IPS-NIHi11 (cell line): ENCODE measurements at places on chromosomes 2 and 18.

DNA sequence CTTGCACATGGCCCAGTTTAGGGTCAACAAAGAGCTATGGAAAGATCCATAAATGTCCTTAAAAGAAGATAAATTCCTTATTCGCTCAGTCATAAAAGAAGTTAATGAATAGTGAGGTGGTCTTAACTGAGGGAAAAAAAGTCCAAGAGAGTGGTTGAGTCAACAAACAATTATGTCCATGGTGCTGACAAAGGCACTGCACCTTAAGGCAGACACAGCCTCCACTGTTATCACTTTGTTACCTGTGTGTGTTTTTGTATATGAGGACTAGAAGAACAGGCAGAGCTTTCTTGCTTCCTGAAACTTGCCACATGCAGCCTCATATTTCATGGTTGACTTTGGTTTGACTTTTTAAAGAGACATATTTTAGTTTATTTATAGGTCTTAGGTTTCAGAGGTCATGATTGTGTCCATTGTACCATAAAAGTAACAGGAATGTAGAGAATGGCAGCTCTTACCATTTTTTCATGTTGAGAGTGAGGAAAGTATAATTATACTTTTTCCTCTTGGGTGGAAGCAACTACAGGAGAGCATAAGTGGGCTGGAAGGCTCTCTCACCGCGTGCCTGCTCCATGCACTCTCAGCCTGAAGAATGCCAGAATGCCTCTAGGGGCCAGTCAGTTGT, 93.6 kb downstream of the XRCC5 start:
- no peak for DNase-seq

DNA sequence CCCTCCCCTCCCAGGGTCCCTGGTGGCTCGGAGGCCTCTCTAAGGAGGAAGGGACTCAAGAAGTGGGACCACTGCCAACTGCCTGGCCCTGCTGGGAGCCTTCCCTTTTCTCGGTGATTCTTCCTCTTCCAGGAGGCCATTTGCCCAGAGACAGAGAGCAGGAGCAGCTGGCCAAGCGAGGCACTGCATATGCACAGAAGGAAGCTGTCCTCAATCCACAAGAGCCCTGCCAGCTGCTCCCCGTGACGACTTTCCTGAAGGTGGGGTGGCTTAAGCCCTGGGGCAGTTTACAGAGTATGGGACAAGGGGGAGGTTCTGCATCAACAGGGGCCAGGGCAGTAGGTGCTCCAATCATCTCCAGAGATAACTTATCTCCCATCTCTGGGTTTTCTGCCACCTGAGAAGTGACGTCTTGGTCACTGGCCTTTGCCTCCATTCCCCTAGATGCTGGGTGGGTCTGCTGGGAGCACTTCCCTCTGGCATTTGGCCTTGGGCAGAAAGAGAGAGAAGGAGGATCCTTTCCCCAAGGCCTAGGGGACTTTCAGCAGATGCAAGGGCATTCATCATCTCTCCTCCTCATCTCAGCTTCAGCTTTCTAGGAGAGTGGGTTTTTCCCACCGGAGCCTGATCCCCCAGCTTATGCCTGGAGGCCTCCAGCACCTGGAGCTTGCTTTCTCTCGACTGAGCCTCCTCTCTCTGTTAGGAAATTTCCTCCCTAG, 28.5 kb downstream of the CIB4 start:
- DNase-seq, result no peak

DNA sequence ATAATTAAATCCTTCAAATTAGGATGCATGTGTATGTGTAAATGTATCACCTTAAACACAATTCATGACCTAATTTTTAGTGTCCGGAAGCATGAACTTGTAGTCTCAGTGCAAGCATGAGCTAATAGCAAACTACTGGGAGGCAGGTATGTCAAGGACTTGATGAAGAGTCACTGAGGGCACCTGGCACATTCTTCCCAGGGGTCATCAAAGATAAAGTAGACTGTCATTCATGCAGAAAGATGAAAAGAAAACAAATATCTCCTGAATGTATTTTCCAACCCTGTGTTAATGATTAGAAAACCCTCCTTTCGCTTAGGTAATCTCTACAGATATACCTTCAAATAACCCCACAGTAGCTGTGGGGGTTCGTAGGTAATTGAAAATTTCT, 234.9 kb downstream of the SOCS6 start:
- DNase-seq, result no peak

DNA sequence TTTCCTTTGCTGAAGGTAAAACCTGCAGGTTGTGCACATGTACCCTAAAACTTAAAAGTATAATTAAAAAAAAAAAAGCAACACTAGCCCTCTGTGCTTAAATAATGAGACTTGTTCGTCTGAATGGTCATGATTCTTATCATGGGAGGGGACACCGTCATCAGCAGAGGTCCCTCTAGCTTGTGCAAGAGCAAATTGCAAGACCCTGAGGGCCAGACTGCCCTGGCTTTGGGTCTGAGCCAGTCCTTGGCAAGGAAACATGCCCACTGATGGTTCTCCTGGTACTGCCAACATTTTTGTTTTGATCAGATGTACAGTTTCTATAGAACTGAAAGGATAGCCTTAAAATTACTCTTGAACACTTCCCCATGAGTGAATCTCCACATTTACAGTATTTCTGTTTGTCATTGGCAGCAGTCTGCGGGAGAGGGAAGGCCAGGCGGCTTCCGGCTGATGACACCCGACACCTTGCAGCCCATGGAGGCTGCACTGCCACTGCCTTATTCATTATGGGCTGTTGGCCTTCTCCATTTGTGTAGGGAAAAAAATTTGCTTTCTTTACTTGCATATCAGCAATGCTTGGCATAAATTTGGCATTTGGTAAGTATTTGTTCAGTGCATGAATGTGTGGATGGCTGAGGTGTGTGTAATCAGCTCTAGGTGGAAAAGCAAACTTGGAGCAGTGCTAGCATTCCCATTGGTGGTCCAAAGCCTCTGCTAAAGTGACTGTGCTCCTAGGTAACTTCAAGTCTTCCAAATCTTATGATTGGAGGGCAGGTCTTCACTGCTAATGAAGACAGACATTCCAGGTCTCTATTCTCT, 161.6 kb upstream of the ALKAL2 start:
- no peak for DNase-seq

DNA sequence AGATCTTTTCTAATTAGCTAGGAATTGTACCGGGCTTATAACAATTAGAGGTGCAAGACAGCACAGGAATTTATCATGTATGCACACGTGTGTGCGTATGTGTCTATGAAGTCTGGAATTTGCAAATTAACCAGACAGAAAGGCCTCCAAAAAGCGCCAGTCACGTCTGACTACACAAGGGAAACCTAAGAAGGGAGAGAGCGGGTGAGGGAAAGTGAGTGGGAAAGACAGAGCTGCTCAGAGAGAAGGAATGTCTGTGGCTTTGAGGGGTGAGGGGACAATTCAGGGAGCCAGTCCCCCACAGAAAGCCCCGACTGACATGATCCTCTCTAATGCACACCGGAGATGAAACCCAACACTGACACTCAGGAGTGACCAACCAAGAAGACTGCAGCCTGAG, 197.7 kb upstream of the SH3BP4 start:
- DNase-seq, result no peak

DNA sequence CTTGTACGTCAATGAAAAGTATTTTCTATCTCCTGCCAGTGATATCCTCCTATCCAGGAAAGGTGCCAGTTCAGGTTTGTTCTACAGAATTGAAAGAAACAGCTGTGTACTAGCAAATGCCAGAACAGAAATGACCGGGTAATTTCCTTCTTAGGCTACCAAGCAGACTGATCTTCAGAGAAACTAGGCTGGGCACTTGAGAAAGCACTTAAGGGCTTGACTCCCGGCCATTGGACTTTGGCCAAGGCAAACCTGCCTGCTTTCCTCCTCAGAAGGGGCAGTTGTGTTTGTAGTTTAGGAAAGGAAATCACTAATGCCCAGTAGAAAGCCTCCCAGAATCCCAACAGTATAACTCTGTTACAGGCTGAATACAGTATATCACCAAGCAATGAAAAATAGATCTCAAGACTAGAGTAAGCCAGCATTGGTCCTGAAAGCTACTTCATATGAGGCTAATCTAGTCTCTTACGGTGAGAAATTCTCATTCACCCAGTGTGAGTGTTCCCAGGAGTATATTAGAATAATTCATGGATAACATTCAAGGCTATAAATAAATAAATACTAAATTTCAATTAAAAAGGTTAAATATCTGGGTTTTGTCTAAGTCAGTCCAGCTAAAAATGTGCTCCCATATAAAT, 43.0 kb upstream of the COL5A2 start:
- DNase-seq, result peak; percentile 23

DNA sequence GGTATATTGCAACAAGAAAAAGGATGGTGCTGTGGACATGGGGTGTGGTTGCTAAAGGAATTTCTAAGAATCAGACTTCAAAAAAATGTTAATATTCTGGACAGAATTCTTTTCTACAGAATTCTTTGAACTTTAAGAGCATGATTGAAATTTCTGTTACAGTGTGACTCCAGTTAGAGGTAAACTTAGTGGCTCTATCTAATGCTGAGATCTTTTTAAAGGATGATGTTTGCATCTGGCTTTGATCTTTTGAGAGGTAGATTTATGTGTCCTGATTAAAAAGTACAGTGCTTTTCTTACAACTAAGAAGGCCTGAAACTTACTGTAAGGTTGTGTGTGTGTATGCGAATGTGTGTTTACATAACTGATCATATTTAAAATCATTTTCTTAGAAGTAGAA, 25.4 kb downstream of the NCK2 start:
- no peak for DNase-seq

DNA sequence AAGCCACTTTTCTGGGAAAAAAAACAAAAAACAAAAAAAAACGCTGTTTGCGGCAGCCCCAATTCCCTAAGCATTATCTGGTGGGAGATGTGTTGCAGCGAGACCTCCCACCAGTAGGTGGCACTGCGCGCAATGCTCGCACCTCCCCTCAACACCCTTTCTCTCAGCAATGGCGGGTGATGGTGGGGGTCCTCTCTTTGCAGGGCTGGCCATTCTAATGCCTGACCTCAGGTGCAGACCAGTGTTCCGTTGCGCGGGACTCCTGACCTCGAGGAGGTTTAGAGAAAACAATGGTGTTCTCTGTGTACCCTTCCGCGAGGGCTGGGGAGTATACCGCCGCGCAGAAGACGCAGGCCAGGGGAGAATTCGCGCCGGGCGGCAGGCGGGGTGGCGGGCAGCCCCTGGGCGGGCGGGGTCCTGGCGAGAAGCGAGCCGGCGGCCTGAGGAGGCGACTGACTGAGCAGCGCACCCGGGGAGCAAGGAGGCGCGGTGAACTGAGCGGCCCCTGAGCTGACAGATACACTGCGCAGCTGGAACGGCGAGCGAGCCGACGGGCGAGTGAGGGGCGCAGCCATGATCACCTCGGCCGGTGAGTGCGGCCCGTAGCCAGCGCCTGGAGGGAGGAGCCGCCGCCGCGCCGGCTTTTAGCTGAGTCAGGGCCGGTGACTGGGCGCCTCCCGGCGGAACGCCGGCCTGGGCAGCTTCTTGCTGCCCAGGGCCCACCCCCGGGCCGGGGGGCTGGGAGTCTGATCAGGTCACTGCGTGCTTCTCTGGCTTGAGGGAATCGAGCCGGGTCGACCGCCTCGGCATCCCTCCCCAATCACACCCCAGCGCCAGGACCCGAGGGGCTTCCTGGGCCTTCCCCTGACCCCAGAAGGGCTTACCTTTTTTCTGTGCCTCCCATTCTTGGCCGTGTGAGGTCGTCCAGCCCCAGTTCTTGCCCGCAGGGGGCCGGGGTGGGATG, at the start of gene PSMD1:
Gene PSMD1, plus strand, starts transcription at position 415 of the 964 bp plus-strand sequence. Its CDS starts 159 bp downstream, at position 574.
- DNase-seq, result peak; percentile 95

- DNase-seq, result no peak
These were observed 140.8 kb downstream of the FAM210A start for GRCh38 chr18:13585379-13586153.

- DNase-seq, result no peak
These were observed 44.3 kb downstream of the SPRED2 start for GRCh38 chr2:65388051-65388531.

GRCh38 chr2:157442636-157443035, 1.3 kb downstream of the CYTIP start:
- no peak for DNase-seq

- DNase-seq, result no peak
These were observed 1342.7 kb upstream of the PIK3C3 start for GRCh38 chr18:40612356-40612755.

- no peak for DNase-seq
These were observed 814 bp upstream of the RAB1A start for GRCh38 chr2:65130664-65131175.

DNA sequence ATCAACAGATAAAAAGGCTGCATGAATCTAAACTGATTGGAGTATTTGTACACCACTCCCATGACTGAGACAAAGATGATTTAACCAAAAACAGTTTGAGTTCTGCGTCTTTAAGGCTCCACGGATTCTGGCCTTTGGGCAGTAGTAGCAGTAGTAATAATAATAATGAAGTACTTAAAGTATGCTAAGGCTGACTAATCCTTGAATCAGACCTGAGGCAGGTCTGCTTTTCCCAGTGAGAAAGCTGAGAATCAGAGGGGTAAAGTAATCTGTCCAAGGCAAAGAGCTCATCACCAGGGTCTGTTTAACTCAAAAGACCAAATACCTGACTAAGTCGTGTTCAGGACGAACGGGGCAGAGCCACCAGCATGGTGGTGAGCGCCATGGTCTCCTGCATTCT, 61.4 kb downstream of the ID2 start:
- DNase-seq, result no peak

DNA sequence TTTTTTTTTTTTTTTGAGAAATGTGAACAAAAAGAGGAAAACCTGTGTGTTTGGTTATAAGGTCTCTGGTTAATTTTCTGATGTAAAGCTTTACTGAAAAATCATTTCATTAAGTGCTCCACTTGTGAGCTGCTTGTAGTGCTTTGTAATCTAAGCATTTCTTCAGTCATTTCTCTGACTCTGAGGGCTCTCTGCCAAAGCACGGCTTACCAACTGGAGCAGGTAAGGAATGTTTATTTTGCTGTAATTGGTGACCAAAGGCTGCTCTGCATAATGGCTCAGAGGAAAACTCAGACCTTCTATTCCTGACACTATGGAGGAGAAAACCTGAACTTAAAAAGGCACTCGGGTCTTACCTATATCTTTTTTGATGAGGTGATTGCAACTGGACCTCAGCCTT, 848.8 kb downstream of the MBD2 start:
- no peak for DNase-seq

- DNase-seq, result no peak
These were observed 72.1 kb upstream of the FHL2 start for GRCh38 chr2:105470979-105471378.

DNA sequence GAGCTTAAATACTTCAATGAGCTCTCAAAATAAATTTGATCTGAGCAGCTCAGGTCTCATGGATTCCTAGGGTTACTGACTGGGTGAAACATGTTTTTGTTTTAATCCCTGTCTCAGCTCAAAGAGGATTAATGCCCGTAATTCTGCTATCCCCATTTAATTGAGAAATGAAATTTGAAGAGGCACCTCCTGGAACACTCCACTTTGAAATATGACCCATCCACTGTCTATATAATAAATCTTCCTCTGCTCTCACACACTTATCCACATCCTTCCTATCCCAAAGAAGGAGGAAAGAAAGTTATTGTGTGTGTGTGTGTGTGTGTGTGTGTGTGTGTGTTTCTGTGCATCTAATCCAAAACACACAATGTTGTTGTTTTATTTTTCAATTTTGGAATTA, 2082.4 kb upstream of the PIK3C3 start:
- DNase-seq, result no peak

DNA sequence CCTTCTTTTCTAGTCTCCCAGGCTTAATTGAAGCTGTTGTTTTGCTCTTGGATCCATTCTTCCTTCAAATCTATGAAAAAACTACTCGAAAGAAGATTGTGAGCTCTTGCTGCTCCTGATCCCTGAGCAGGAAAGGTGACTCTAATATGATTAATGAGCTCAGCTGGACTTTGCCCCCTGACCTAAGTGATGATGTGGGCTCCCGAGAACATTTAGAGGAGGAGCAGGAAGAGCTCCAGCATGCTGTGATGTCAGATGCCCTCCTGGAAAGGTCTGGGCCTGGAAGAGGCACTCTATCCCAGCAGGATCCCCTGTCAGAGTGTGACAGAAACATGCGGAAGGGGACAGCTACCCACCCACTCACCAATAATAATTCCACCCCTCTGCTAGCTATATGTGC, 117.9 kb upstream of the PELI1 start:
- DNase-seq, result no peak
